Activated naive CD4-positive, alpha-beta T cell (primary cell): ENCODE measurements at places on chromosomes 2 and 18.

- DNase-seq = no peak
These were observed 171.2 kb upstream of the GLI2 start for GRCh38 chr2:120564213-120565094.

- DNase-seq = no peak
These were observed 108.4 kb downstream of the AFF3 start for GRCh38 chr2:100033976-100034375.

DNA sequence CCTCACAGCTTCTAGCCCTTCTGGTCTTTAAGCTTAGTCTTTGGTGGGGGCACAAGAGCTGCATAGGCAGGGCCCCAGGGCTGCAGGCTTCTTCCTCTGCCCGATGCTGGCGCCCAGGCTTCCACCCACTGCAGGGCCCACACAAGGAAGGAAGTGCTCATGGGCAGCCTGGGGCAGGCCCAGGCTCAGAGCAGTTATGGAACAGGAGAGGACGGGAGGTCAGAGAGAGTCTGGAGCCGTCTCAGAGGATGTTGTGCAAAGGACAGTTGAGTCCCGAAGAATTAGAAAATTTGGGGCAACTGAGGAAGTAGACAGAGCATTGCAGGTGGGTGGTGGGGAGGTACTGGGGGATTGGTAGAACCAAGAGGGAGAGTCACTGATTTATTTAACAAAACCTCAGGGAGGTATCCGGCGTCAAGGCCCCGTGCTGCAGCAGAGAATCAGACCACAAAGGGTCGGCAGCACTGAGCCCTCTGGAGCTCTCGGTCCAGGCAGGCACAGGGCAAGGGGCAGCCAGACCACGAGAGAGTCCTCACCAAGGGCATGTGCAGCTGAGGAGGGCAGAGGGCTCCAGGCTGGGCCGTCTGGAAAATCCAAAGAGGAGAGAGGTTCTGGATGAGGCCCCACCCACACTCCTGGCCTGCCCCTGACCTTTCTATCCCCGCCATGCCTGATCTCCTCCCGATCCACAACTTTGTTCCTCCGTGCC, 110.8 kb upstream of the GLI2 start:
- DNase-seq = no peak

DNA sequence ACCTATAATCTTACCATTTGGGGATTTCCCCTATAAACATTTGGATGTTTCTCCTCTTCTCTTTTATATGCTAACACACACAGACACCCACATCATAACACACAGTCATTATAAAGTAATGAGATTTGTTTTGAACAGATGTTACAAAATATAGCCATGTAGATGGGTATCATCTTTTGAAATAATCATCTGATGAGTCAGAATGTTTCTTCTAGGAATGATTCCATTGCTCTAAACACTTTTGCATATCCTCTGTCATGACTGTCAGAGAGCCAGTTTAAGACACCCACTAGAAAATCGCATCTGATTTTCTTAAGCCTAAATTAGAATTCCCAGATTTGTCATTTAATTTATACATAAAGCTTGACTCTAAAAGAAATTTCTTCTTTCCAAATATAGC, 442.6 kb downstream of the CMPK2 start:
- DNase-seq = no peak

DNA sequence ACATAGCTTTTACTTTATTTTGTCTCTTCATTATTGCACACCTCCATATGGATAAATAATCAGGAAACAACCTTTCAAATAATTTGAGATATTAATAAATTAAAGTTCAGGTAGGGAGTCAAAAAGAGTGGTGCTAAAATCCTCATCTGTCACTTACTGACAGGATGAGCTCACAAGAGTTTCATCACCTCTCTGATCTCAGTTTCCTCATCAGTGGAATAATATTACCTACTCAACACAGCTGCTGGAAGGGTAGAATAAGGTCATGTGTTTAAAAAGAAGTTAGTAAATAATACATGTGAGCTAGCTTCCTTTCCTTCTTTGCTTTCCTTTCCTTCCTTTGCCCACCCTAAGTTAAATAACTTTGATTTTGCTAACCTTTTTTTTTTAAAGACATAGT, 61.9 kb downstream of the RDH14 start:
- DNase-seq = no peak

DNA sequence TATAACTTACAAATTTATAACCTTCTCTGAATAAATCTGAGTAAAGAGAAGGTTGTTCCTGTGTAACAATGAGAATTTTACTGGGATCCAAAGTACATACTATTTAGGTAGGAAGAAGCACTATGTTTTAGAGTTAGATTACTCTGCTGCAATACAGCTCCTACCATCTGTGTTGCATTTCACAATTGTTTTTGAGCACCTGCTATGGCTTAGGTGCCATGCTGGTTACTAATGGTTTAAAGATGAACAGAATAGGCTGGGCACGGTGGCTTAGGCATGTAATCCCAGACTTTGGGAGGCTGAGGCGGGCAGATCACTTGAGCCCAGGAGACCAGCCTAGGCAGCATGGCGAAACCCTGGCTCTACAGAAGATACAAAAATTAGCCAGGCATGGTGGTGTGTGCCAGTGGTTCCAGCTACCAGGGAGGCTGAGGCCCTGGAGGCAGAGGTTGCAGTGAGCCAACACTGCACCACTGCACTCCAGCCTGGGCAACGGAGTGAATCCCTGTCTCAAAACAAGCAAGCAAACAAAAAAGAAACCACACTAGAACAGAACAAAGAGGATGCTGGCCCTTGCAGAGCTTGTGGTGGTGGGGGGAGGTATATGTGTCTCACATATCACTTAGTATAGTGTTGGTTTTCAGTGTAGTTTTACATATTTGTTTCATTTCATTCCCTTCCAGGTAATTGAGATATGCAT, 56.7 kb downstream of the SPTBN1 start:
- DNase-seq = no peak

DNA sequence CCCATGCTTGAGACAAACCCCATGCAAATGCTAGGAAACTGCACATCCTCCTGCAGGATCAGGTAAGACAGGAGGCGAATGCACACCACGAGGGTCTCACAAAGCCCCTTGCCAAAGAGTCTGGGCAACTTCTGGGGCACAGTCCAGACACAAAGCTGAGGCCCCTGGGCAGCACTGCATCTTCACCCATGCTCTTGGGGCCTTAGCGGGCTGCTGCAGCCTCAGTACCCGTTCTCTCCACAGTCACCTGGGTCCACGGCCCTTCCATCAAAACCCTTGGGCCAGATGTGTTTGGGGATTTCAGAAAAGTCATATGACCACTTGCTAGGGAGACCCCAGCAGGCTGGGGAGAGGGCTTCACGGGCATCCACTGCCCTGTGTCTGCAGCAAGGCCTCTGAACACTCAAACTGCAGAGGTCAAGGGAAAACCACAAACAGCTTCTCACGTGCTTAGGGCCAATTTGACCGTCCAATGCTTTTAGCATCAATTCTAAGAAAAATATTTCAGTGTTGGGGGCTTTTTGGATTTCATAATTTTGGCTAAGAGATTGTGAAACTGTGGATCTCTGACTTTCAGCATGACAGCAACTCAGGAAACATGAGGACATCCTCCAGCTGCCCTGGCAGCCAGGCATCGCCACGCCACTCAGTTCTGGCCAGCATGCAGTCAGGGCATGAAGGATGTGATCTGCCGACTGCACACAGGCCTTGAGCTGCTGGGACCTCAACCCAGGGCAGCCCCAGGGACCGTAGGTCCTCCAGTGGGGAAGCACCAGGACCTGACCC, 20.0 kb downstream of the PASK start:
- DNase-seq = no peak

- no peak for DNase-seq
These were observed 13.8 kb upstream of the FZD7 start for GRCh38 chr2:202019689-202020450.

DNA sequence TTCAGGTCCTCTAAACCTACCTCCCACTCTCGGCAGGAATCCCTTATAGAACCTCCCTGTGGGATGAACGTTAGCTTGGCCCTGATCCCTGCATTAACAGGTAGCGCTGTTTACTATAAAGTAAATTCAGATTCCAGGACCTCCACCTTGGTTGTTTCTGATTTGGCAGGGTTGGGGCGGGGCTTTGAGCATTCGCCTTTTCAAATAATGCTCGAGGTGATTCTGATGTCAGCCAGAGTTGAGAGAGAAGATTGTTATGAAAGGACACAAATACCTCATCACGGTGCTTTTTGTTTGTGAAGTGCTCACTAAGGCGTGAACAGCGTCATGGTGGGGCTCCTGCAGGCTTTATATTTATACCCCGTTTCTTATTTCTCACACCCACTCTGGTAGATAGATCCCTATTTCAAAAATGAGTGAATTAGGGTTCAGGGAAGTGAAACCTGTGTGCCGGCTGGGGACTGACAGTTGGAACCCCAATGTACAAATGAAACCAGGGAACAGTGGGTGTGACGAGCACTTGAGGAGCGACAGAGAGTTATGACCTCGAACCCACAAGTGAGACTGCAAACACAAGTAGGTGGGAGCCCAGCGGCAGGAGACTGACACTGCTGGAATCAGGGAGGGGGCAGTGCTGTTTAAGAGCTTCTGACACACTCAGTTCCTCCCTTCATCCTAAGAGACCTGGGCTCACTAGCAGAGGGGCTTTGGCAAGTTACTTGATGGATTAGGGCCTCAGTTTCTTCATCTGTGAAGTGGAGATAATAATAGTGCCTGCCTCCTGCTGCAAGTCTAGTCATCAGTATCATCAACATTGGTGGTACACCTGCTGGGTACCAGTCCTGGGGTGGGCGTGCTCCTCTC, 14.2 kb upstream of the CXCR4 start:
- peak; percentile 10 for DNase-seq

DNA sequence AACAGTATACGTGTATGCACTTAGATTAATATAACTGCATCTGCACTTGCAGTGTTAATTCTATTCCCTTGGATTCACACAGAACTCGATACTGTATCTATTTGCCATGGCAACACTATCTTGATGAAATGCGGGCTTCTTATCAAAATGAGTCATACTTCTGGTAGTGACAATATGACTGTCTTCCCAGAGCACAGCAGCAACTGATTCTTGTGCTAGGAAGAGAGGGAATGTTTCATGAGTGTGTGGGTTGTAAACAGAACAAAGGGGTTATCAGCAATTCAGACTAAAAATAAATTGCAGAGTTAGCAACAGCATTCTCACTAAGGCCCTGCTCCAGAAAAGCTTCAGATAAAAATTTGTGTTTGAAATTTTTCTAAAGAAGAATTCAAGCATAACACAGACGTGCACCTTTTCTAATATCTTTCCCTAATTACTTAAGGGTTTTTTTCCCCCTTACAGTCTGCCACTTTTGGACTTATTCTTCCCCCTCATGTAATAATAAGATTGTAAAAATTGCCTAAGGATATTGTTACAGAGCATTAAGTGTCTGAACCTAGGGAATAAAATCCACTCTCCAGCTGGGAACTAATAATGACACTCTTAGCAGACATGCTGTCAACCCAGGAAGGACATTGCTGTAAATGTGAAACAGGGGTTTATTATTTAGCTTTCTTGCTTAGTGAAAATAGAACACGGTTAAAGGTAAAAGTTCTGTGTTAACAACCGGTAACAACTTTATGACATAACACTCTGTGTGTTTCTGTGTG, 99.9 kb upstream of the SLC38A11 start:
- no peak for DNase-seq

- no peak for DNase-seq
These were observed 3.5 kb downstream of the GDF7 start for GRCh38 chr2:20670315-20671035.
